Right renal pelvis (tissue), 4 donors: ENCODE measurements at places on chromosomes 3 and 15.

GRCh38 chr3:125271127-125271526, 58.6 kb upstream of the SLC12A8 start:
- DNase-seq, result no peak

DNA sequence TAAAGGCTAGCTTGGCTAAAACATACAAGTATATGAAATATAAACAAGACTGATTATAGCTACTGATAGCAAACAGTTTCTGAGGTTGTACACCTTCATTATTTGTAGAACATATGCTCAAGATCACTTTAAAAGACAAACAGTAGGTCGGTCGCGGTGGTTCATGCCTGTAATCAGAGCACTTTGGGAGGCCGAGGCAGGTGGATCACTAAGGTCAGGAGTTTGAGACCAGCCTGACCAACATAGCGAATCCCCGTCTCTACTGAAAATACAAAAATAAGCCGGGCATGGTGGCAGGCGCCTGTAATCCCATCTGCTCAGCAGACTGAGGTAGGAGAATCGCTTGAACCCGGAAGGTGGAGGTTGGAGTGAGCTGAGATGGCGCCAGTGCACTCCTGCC, 80.3 kb downstream of the SMARCC1 start:
- no peak for DNase-seq

DNA sequence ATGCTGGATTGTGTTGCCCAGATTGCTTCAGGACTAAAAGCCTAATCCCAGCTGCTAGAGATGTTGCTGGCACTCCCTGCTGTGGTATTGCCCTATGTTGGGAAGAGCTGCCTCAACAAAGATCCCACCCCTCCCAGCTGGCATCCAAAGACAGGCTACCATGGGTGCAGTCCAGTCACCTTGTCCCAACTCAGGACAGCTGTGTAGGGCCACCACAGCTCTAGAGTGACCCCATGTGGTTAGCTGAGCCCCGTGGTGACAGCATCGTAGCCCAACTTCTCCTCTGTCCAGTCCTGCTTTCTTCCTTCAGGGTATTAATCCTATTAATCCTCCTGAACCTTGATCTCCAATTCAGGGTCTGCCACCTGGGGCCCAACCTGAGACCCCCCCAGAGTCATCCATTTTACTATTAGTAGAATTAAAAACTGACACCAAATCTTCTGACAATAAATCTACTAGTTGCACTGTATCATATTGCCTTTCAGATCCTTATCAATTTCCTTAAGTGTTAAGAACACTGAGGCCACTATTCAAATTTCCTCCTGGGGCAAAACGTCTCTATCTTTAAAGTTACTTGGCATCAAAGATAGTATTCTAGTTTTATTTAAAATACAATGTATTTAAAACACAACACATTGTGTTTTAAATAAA, 83.5 kb downstream of the AQP9 start:
- no peak for DNase-seq

DNA sequence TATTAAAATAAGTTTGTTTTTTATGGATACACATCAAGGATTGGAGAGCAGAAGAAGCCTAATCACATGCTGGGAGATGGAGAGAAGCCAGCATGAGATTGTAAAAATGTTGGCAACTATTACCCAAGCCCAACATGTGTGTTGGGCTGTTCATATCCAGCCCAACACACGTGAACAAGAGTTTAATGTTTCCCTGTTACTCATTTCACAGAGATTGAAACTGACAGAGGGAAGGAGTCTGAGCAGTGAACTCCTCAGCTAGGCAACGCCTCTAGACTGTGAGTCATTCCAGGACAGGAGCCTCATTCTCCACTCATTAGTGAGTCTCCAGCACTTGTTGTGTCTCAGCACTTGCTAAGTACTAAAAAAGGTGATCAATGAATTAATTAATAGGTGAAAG, 43.2 kb upstream of the CMSS1 start:
- no peak for DNase-seq

DNA sequence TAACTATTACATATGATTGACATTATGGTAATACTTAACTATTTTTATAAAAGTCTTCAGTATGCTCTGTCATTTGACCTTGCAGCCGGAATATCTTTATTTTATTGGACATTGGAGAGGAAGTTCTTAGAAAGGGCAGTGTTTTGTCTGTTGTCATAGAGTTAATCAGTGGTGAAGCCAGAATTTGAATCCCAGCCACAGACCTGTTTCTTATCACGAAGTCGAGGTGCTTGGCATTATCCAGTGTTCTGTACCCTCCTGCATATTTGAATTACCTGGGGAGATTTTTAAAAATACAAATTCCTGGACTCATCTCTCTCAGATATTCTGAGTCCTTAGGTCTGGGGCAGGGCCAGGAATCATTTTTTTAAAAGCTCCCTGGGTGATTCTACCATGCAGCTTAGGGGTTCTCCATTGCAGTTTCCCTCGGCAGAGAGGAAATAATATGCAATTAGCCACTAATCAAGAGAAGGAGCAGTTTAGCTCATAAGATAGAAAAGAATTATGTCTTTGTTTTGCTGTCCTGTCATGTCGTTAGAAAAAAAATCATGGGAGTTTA, 195.6 kb upstream of the CFAP20DC start:
- DNase-seq, result no peak

- DNase-seq, result no peak
These were observed 6.7 kb upstream of the DENND6A start for GRCh38 chr3:57699591-57699990.

GRCh38 chr3:115098354-115099073, 48.6 kb downstream of the ZBTB20 start:
- DNase-seq, result no peak
